ENCODE measurements at places on chromosomes 4 and X. TPM values are rescaled to one million over a fixed set of nuclear protein-coding genes. Genes with fewer than 3 reads are reported as not detected.

PLK4 gene
- 37.7 TPM for total RNA-seq

CFAP99 gene
- 0.12 TPM for total RNA-seq

IL1RAPL1 gene
- total RNA-seq, result 1.3 TPM

CENPVL1 gene
- total RNA-seq, result not detected

TEX13D gene
- not detected for total RNA-seq

METTL14 gene
- 38.6 TPM for total RNA-seq

GPR143 gene
- 9.3 TPM for total RNA-seq

CHRDL1 gene
- not detected for total RNA-seq

Data from endothelial cell of umbilical vein (primary cell).